ENCODE measurements at places on chromosomes 7 and 10.

DNA sequence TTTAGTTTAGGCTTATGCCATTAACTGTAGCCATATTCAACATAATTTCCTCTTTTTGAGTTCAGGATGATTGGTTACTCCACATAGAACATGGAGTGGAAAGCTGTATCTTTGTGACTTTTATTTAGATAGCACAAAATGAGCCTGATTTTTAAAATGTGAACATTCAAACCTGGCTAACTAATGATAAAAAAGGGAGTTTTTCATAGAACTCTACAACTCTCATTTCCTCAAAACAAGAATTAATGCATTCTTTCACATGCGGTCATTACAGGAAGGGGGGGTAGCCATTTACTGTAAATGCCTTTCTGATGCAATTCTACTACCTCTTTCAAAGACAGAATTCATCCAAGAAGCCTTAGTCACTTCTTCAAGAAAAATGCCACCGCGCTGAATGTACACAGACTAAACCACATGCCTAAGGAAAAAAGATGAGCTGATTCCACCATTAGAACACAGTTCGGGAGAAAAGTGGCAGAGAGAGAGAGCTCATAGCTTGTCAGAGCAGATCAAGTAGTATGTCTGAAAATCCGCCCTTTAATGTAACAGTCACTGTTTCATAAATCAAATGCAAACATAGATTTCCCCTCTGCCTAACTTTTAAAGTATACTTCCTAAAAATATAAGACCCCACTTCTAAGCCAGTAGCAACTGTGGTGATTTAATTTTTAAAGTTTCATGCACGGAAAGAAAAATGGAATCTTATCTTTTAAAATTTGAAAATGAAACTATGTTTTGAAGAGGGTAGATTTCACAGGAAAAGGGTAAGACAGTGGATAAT is 226.4 kb upstream of the KLF14 start:
- H3K27ac ChIP-seq = peak overlapping the region; percentile 98
- peak; percentile 99 for DNase-seq
- H3K4me3 ChIP-seq = peak overlapping the region; percentile 30
- H3K36me3 ChIP-seq = no peaks in the 10 kb centered on the region
- peaks cover 27% of the 10 kb centered on the region for H3K4me1 ChIP-seq

- peaks cover 19% of the 10 kb centered on the region for H3K27me3 ChIP-seq
- no peaks in the 10 kb centered on the region for H3K36me3 ChIP-seq
- no peak for DNase-seq
Observed at GRCh38 chr7:45657890-45658715, 83.9 kb downstream of the ADCY1 start.

DNA sequence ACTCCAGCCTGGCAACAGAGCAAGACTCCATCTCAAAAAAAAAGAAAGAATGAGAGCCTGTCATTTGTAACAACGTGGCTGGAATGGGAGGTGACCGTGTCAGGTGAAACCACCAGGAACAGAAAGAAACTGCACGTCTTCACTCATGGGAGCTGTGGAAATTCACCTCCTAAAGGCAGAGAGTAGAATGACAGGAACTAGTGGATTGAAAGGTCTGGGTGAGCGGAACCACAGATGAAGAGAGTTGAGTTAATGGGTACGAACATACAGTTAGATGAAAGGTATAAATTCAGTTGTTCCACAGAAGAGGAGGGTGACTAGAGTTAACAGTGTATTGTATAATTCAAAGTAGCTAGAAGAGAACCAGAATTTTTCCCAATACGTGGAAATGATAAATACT is 78.6 kb downstream of the MAD1L1 start:
- H3K27ac ChIP-seq = no peak overlapping the region
- DNase-seq = no peak
- peaks cover 13% of the 10 kb centered on the region for H3K4me1 ChIP-seq
- no peak overlapping the region for H3K4me3 ChIP-seq
- peaks cover 4% of the 10 kb centered on the region for H3K36me3 ChIP-seq

GRCh38 chr10:121497513-121498470 is 100.5 kb downstream of the FGFR2 start:
- no peak overlapping the region for H3K27ac ChIP-seq
- DNase-seq = no peak
- H3K27me3 ChIP-seq = no peaks in the 10 kb centered on the region

- peak; percentile 57 for DNase-seq
- H3K27me3 ChIP-seq = no peaks in the 10 kb centered on the region
- no peak overlapping the region for H3K27ac ChIP-seq
- H3K36me3 ChIP-seq = no peaks in the 10 kb centered on the region
Observed at GRCh38 chr7:142420554-142421362, 162.9 kb upstream of the PRSS58 start.

DNA sequence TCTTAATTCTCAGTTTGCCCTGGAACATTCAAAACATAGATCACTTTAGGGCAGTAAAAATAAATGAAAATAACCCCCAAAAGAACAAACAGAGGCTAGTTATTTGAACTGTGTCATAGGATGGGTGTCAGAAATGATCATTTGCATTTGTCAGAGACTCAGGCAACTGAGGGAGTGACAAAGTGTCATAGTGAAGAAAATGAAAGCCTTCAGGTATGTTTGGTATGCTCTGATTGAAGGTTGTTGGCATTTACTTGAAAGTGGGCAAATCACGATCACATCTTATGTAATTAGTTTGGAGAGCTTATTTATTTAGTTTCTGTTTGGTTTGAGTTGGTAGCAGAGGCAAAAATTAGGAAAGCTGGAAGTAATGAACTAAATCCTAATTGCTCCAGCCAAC is 880.9 kb downstream of the ANKRD7 start:
- no peaks in the 10 kb centered on the region for H3K36me3 ChIP-seq
- no peak overlapping the region for H3K27ac ChIP-seq
- H3K4me1 ChIP-seq = no peaks in the 10 kb centered on the region
- H3K27me3 ChIP-seq = no peaks in the 10 kb centered on the region

DNA sequence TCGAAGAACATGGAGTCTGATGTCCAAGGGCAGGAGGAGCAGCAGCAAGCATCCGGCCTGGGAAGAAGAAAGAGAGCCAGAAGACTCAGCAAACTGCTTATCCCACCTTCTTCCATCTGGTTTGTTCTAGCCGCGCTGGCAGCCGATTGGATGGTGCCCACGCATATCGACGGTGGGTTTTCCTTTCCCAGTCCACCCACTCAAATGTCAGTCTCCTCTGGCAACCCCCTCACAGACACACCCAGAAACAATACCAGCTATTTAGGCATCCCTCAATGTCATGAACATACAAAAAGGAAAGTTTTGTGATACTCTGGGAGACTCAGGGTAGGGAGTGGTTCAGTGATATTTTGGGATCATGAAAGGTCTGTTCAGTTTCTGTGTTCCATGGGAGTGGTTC is 139.6 kb downstream of the LYZL1 start:
- H3K4me1 ChIP-seq = no peaks in the 10 kb centered on the region
- H3K36me3 ChIP-seq = peaks cover 2% of the 10 kb centered on the region
- no peak overlapping the region for H3K27ac ChIP-seq
- H3K4me3 ChIP-seq = no peak overlapping the region
- H3K27me3 ChIP-seq = no peaks in the 10 kb centered on the region

GRCh38 chr10:121567569-121567968 is 30.7 kb downstream of the FGFR2 start:
- no peak overlapping the region for H3K4me3 ChIP-seq
- no peak for DNase-seq
- H3K27ac ChIP-seq = no peak overlapping the region
- H3K36me3 ChIP-seq = no peaks in the 10 kb centered on the region

GRCh38 chr7:26930201-26930600 is 65.8 kb upstream of the SKAP2 start:
- DNase-seq = no peak
- H3K27ac ChIP-seq = no peak overlapping the region
- no peaks in the 10 kb centered on the region for H3K36me3 ChIP-seq
- no peak overlapping the region for H3K4me3 ChIP-seq
- H3K4me1 ChIP-seq = no peaks in the 10 kb centered on the region

- DNase-seq = no peak
- H3K36me3 ChIP-seq = no peaks in the 10 kb centered on the region
- no peaks in the 10 kb centered on the region for H3K4me1 ChIP-seq
- H3K4me3 ChIP-seq = no peak overlapping the region
- H3K27ac ChIP-seq = no peak overlapping the region
Observed at GRCh38 chr10:126838316-126838715, 66.9 kb upstream of the DOCK1 start.

- no peak overlapping the region for H3K27ac ChIP-seq
- H3K36me3 ChIP-seq = 0 out of 2 replicates have a peak, but pooled peaks cover 3% of the 10 kb centered on the region
- H3K4me1 ChIP-seq = peaks cover 19% of the 10 kb centered on the region
- no peak overlapping the region for H3K4me3 ChIP-seq
- DNase-seq = no peak
- no peaks in the 10 kb centered on the region for H3K27me3 ChIP-seq
Observed at GRCh38 chr7:74294191-74294998, 5.2 kb downstream of the CLIP2 start.

- no peak overlapping the region for H3K4me3 ChIP-seq
- H3K27ac ChIP-seq = no peak overlapping the region
- no peaks in the 10 kb centered on the region for H3K27me3 ChIP-seq
- no peaks in the 10 kb centered on the region for H3K36me3 ChIP-seq
Observed at GRCh38 chr10:16904049-16904448, 86.8 kb upstream of the RSU1 start.

- no peak overlapping the region for H3K4me3 ChIP-seq
- no peaks in the 10 kb centered on the region for H3K4me1 ChIP-seq
- H3K27ac ChIP-seq = no peak overlapping the region
- H3K27me3 ChIP-seq = no peaks in the 10 kb centered on the region
- no peak for DNase-seq
Observed at GRCh38 chr7:26789481-26790184, 74.8 kb downstream of the SKAP2 start.

DNA sequence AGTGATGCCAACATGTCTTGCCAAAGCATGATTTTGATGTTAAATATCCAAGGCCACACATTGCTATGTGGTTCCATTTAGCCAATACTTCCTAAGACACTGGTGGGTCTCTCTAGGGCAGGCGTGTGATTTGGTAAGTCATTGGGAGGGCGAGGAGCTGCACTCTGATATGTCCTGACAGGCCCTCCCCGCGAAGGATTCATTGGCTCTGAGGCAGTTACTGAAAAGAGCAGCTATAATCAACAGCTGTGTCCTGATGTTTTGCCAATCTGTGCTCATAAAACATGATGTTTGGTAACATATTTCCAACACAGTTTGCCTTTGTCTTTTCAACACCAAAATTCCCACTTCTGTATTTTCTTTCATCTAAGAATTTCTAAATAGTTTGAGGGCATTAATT is 646.7 kb downstream of the PARD3 start:
- no peak overlapping the region for H3K4me3 ChIP-seq
- H3K4me1 ChIP-seq = no peaks in the 10 kb centered on the region
- no peak for DNase-seq
- H3K36me3 ChIP-seq = no peaks in the 10 kb centered on the region
- no peak overlapping the region for H3K27ac ChIP-seq

DNA sequence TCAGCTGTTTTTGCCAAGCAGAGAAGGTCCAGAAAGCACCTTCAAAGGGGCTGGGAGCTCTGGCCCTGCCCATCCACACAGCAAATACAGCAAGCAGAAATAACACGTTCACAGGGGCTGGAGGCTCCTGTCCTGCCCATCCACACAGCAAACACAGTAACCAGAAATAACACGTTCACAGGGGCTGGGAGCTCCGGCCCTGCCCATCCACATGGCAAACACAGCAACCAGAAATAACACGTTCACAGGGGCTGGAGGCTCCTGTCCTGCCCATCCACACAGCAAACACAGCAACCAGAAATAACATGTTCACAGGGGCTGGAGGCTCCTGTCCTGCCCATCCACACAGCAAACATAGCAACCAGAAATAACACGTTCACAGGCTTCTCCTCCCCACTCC is 558.1 kb downstream of the PTPRN2 start:
- H3K27me3 ChIP-seq = no peaks in the 10 kb centered on the region
- H3K27ac ChIP-seq = no peak overlapping the region
- no peaks in the 10 kb centered on the region for H3K36me3 ChIP-seq
- H3K4me1 ChIP-seq = no peaks in the 10 kb centered on the region

GRCh38 chr10:107656932-107657331 is 492.4 kb upstream of the SORCS1 start:
- H3K27ac ChIP-seq = no peak overlapping the region
- DNase-seq = no peak
- no peaks in the 10 kb centered on the region for H3K36me3 ChIP-seq

Measured in IMR-90 (cell line).